ENCODE measurements at places on chromosomes 11 and 22. TPM values are rescaled to one million over a fixed set of nuclear protein-coding genes. Genes with fewer than 3 reads are reported as not detected.

DNA sequence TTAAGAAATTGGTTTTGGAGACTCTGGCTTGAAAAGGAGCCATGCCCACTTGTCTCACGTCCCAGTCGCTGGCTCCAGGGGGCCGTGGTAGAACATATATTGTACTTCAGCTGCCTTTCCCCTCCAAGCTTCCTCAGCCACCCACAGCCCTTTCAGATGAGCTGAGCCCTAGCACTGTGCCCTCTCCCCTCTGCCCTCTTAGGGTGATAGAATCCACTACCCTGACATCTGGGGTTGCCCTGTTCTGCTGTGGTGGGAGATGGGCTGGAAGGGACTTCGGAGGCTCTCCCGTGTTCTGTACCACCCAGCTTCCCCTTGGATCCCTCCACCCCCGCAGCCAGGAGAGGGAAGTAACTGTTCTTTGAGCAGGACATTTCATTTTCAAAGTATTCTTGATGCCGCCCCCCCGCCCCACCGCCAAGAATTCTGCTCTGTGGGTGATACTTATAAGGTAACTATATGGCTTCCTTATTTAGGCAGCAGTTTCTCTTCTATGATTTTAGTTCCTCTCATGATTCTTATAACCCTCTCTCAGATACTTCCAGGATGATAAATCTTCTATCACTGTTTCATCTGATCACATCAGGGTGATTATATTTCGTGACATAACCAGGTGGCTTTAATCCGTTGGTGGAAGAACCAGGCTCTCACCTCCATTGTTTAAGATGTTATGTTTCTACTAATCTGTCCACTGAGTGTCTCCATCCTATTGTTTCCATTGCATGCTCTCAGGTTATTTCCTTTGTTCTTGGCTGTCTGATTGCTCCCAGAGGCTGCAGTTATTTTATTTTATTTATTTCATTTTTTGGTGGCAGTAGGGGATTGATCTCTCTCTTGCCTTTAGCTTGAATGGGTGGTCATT lies 24.1 kb downstream of the ZBTB16 start:
- no peak for DNase-seq

DNA sequence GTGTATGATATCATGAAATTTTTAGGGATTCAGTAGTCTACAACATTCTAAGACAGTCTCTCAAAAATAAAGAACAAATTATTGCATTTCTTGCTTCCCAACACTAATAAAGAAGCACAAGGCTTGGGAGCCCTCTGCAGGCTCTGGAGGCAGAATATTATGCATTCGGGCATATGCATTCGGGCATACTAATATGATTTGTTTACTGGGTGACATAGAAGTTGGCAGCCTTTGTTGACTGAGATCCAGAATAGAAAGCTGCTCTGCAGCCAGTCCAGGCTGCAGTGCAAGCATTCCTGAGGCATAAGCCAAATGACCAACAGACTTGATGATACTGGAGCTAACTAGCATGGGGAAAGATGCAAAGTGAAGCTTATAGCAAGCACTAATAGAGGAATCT lies 945.5 kb downstream of the OPCML start:
- DNase-seq = no peak

- DNase-seq = no peak
These were observed 11.8 kb downstream of the SWAP70 start for GRCh38 chr11:9675691-9676090.

CDC42BPG gene
- 4.6 TPM for total RNA-seq

PLAAT3 gene
- total RNA-seq = 35.1 TPM

Data from spleen (tissue), 13 donors.